Fibroblast of skin of right quadriceps (primary cell): ENCODE measurements at places on chromosomes 1 and 21.

DNA sequence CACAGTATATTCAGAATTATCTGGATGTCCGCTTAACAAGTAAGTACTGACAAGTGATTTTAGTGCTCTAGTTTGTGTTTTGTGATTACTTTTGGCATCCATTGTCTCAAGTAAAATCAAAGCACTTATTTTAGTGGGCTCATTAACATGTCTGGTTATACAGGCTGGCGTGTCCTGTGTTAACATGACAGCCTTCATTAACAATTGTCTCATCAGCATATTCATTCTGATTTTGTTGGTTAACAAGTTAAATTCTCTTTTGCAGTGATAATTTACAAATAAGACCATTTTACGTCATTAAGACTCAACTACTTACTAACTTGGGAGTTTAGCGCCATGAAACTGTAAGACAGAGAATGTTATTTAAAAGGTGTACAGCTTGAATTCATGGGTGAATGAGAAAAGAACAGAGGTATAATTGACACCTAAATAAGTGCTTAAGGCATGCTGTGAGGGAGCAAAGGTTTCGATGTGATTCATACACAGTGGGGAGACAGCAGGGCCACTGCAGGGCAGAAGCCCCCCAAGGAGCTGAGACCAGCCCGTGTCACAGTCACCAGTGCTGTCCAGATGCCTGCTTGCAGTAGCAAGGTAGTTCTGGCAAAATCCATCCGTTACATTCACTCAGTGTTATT is 22.4 kb downstream of the TAF5L start:
- no peak for DNase-seq

GRCh38 chr1:116506132-116507004 is 64.5 kb downstream of the CD58 start:
- no peak for DNase-seq

DNA sequence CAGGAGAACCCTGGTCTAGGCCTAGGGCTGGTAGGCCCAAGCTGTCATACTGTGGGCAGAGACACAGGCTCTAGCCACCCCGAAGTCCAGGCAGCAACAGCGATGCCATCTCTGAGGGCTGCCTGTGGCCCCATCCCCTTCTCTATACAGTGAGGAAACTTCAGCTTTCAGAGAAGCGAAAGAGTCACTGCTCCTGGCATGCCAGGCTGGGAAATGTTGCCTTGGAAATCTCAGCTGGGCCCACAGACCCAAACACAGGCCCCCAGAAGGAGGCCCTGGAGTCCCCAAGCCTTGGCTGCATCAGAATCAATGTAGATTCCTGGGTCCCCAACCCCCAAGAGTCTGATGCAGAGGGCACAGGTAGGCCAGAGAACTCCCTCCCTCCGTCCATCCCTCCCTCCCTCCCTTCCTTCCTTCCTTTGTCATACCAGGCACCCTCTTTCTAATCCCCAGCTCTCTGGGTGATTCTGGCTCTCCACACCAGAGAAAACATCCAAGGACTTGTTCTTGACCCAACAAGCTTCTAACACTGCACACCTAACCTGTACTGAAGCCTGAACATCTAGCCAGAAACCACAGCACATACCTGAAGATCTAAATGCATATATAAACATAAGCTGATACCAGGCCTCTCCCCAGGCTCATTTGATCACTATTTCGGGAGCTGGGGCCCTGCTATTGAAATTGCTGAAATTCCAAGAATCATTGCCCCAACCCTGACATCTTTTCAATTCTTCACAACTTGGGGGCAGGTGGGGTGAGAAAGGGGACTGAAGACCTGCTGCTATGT is 143.2 kb upstream of the EDN2 start:
- DNase-seq = no peak

GRCh38 chr1:26234644-26235370 is 807 bp downstream of the CEP85 start:
- DNase-seq = peak; percentile 30

DNA sequence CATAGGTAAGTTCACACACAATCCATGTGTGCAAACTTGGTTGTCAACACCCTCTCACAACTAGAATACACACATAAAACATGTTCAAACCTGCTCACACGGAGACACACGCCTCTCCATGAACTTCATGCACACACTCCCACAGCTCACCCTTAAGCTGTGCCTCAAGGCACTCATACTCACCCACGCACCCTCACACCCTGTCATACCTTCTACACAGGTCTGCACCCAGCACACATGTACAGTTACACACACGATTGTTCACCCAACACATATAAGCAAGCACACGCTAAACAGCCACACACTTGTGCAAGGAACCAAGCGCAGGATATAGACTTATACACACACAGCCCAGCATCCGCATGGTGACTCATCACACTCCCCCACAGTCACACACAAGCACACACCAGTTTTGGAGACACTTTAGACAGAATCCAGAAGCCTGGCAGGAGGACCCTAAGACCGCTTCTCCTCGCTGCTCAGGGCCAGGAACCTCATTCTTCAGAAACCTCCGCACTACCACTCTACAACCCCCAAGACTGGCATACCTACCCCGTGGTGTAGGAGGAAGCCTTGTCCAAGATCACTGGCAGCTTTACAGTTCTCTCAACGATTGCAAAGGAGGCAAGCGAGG is 58.7 kb upstream of the ZC3H12A start:
- no peak for DNase-seq

- DNase-seq = no peak
These were observed 274.8 kb upstream of the RUNX1 start for GRCh38 chr21:35323947-35324346.

- no peak for DNase-seq
These were observed 805.8 kb downstream of the ADGRL2 start for GRCh38 chr1:82606546-82606945.

DNA sequence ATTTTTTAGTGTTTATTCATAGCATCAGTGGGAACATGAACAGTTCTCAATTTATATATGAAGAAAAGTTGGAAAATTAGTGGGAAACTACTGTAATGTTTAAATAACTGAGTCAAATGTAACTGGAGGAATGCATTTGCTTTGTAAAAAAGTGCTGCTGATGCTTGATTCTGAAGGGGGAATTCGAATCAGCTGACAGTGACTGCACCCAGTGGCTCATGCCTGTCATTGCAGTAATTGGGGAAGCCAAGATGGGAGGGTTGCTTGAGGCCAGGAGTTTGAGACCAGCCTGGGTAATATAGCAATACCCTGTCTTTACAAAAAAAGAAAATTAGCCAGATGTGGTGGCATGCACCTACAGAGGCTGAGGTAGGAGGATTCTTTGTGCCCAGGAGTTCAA is 398.4 kb downstream of the ZP4 start:
- DNase-seq = no peak

GRCh38 chr1:29685387-29685786 is 449.1 kb downstream of the PTPRU start:
- DNase-seq = no peak

DNA sequence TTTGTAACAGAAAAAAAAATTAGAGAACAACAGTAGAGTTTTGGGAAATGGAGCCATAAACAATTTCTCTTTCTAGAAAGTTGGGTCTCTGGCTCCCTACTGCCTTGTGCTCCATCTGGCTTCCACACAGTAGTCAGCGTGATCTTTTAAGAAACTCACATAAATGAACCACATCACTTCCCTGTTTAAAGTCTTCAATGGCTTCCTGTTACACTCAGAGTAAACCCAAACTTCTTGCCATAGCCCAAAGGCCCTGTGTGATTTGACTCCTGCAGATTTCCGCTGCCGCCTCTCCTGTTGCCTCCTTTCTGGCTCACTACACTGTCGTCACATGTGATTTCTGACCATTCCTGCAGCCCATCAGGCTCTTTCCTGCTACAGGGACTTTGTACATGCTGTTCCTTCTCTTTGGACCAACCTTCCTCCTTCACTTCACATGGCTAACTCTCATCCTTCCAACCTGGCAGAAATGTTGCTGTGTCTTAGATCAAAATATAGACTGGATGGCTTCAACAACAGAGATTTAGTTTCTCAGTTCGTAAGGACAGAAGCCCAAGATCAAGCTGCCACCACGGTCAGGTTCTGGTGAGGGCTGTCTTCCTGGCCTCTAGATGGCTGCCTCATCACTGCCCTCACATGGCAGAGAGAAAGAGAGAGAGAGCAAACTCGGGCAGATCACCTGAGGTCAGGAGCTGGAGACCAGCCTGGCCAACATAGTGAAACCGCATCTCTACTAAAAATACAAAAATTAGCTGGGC is 34.0 kb downstream of the OPRD1 start:
- DNase-seq = no peak

GRCh38 chr1:151294742-151295462 is 12.8 kb downstream of the ZNF687 start:
- DNase-seq = no peak

DNA sequence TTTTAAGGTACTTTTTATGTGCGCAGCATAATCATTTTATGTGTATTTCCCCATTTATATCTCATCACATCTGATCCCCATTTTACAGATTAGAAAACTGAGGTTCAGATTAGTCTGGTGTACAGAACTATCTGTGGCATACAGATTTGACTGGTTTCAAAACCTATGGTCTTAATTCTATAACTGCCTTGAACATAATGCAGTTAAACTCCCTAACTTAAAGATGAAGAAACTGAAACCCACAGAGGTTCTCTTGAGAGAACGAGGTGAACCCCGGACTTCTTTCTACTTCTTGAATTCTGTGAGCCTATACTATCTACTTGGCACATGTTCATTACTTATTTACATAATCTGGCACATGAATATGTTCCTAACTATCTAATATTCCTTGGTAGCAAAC is 479.1 kb downstream of the AGBL4 start:
- DNase-seq = no peak

DNA sequence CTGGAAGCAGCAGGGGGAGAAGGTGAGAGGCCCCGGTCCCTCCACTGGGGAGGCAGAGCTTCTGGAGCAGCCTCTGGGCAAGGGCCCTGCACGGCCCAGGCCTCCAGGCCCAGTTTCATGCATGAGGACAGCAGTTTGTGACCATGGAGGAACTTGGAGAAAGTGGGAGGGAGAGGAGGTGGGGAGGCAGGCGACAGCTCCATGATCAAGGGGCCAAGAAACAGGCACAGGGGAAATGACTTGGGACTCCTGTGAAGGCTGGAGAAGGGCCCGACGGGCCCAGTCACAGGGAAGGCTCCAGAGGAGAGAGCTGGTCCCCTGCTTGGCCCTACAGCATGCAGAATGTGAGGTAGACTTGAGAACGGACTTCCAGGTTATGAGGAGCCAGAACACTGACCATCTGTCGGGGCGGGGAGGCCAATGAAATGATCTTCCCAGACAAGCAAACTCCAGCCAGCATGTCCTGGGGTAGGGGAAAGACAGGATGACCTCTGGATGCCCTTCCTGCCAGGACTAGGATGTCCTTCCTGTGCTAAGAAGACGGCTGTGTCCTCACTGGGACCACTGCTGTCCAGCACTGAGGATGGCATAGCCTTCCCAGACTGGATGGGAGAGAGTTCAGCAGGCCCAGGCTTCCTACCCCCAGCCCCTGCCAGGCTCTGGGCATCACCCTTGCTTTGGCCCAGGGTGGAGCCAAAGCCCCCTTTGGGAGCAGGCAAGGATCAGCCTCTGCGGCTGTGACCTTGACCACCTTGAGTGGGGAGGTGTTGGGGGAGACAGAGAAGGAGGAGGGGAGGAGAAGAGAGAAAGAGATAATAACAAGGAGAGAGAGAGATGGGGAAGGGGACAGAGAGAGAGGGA is 548.2 kb downstream of the PTPRU start:
- DNase-seq = no peak

DNA sequence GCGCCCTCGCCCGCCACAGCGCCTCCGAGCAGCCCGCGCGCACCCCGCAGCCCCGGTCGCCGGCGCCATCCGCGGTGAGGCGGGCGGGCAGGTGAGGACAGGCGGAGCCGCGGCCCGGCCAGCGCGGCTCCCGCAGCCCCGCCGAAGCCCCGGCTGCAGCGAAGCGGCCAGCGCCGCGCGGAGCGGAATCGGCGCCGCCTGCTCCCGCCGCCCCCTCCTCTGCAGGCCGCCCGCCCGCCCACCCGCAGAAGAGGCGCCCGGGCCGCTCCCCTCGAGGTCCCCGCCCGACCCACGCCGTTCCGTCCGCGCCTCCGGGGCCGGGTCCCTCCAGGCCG is 1.3 kb downstream of the PRDM16 start:
- no peak for DNase-seq

GRCh38 chr1:54459726-54460191 is 53.6 kb upstream of the SSBP3 start:
- DNase-seq = peak; percentile 48

DNA sequence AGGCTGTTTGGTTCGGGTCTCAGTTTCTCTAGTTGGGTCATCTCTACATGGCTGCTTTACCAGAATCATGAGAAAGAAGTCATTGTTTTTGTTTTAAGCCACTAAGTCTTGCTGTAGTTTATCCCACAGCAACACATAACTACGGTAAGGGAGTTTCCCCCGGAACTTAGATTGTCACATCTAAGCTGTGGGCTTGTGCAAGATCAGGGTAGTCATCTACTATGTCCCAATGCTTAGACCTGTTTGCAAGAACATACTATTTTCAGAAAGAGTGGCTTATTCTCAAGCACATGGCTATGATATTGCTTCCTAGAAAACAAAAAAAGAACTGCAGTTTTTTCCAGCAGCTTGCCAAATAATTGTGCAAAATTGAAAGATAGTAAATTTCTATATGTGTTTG is 18.0 kb upstream of the OLIG2 start:
- DNase-seq = no peak

DNA sequence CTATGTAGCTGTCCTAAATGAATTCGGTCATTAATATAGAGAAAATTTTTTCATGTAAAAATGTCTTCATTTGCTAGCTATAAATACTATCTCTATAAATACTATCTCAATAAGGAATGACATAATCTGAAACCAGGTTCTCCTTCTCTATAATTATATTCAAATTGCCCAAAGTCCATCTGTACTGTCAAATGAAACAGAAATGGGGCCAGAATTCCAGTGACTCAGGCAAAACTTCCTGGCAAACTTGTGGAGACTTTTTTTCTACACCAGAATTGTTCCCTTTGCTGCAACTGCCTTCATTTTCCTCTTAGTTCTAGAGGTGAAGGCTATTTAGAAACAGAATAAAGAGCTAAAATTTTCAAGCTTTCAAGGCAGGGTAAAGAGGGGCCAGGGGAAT is 152.5 kb downstream of the KCNH1 start:
- DNase-seq = no peak

- DNase-seq = no peak
These were observed 161.4 kb downstream of the UCK2 start for GRCh38 chr1:165988817-165989216.

- peak; percentile 18 for DNase-seq
These were observed 14.2 kb downstream of the ETV3L start for GRCh38 chr1:157085421-157085820.

DNA sequence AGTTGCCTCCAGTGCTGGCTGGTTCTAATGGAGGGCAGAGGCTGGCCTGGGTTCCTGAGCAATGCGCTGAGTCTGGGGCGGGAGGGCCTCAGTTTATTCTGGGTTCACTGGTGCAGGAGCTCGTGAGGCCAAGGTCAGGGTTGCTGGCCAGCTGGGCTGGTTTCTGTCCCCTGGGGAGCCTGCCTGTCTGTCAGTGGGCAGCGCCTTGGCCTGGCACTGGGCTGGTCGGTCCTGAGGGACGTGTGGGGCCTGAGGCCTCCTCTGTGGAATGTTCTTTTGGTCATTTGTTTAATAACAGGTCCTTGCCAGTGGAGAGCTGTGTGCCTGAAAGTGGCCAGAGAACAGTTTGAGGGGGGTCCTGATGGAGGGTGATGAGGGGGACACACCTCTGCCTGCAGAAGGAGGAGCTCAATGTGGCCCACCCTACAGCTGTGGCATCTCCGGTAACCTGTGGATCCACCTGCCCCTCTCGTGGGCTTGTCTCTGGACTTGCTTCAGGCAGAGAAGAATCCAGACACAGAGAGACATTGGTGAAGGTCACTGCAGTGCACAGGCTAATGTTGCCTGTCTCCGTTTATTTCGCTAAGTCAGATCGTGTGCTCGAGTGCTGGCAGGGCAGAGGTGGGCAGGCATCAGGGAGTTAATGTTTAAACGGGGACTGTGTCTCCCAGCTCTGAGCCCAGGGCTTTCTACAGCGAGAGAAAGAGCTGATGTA is 34.6 kb downstream of the COQ8A start:
- DNase-seq = no peak
